ENCODE measurements at places on chromosomes 12 and 14.

- DNase-seq = no peak
Observed at GRCh38 chr12:49674318-49674981, 32.8 kb downstream of the FMNL3 start.

- DNase-seq = no peak
Observed at GRCh38 chr12:5870183-5870582, 74.9 kb downstream of the ANO2 start.

GRCh38 chr12:17954788-17955187, 135.2 kb downstream of the RERGL start:
- no peak for DNase-seq

DNA sequence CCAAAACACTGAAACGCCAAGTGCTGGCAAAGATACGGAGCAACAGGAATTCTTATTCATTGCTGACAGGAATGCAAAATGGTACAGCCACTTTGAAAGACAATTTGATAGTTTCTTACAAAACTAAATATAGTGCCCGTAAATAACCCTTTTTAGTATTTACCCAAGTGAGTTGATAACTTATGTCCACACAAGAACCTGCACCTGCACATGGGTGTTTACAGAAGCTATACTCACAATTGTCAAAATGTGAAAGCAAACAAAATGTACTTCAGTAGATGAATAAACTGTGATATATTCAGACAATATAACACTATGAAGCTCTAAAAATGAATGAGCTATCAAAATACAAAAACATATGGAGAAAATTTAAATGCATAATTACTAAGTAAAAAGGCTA, 86.6 kb downstream of the ATXN7L3B start:
- no peak for DNase-seq
